Activated T-helper 2 cell treated with anti-CD3 and anti-CD28 coated beads, Interferon-gamma antibody, Interleukin-2, Interleukin-4, amounts not matched to agents 10 μg/mL and 5 μg/mL and 100 μg/mL, durations not matched to agents 14 hours and 24 hours and 36 hours (primary cell): ENCODE measurements at places on chromosomes 3 and 15. TPM values are rescaled to one million over a fixed set of nuclear protein-coding genes. Genes with fewer than 3 reads are reported as not detected.
A peak's percentile ranks its signal among the peaks of the same experiment; 100 is the strongest.

CIB2 gene
- total RNA-seq = 1.8 and 2.2 TPM in 2 replicates

DNA sequence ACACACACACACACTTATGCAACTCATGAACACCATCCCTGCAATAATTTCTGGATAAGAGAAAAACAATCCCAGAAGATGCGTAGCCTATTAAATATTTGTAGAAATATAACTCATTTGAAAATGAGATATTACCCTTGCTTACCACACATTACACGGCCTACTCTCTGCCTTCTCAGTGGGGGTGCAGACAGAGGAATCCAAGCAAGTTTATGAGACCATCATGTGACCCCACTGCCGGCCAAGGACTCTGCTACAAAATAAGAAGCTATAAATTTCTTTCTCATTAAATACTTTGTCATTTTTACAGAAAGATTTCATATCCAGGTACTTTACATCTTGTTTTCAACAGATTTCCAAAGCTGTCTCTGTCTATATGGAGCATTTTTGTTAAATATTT, 286.3 kb downstream of the ZNF385D start:
- H3K4me1 ChIP-seq = no peaks in the 10 kb centered on the region
- no peaks in the 10 kb centered on the region for H3K36me3 ChIP-seq
- no peak overlapping the region for H3K27ac ChIP-seq
- no peak overlapping the region for H3K4me3 ChIP-seq

- no peaks in the 10 kb centered on the region for H3K27me3 ChIP-seq
- no peak for DNase-seq
- H3K4me3 ChIP-seq = no peak overlapping the region
- H3K27ac ChIP-seq = no peak overlapping the region
- H3K4me1 ChIP-seq = peaks cover 13% of the 10 kb centered on the region
Observed at GRCh38 chr3:194579091-194579606, 54.1 kb downstream of the TMEM44 start.

DNA sequence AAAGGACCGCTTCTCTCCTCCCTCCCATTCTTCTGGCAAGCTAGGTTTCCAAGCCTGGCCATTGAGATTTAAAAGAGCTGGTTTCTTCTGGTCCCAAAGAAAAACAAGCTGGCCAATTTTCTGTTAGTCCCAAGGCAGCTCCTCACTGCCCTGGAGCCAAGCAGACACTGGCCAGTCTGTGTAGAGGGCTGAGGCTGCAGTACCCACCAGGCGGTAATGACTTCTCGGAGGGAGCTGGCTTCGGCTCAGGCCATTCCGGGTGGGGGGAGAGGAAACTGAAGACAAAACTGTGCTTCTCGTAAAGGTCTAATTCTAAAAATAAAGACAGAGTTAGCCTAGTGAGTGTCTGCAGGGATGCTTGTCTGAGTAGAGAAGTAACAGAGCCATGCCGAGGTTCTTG, 78.5 kb upstream of the SMAD3 start:
- no peaks in the 10 kb centered on the region for H3K4me1 ChIP-seq
- no peak overlapping the region for H3K4me3 ChIP-seq
- H3K27ac ChIP-seq = no peak overlapping the region
- H3K36me3 ChIP-seq = no peaks in the 10 kb centered on the region
- H3K27me3 ChIP-seq = peaks cover 51% of the 10 kb centered on the region

- H3K4me1 ChIP-seq = peaks cover 5% of the 10 kb centered on the region
- H3K27ac ChIP-seq = no peak overlapping the region
- DNase-seq = no peak
- H3K4me3 ChIP-seq = no peak overlapping the region
Observed at GRCh38 chr3:184766555-184767261, 45.3 kb upstream of the VPS8 start.

- H3K36me3 ChIP-seq = no peaks in the 10 kb centered on the region
- no peaks in the 10 kb centered on the region for H3K4me1 ChIP-seq
- H3K27ac ChIP-seq = no peak overlapping the region
- no peak for DNase-seq
- no peak overlapping the region for H3K4me3 ChIP-seq
- H3K27me3 ChIP-seq = no peaks in the 10 kb centered on the region
Observed at GRCh38 chr3:60841355-60841754, 409.9 kb downstream of the FHIT start.

- DNase-seq = no peak
- peaks cover 3% of the 10 kb centered on the region for H3K27me3 ChIP-seq
- H3K27ac ChIP-seq = no peak overlapping the region
- H3K4me1 ChIP-seq = no peaks in the 10 kb centered on the region
- no peaks in the 10 kb centered on the region for H3K36me3 ChIP-seq
- no peak overlapping the region for H3K4me3 ChIP-seq
Observed at GRCh38 chr3:100825574-100825973, 116.3 kb downstream of the TFG start.

DNA sequence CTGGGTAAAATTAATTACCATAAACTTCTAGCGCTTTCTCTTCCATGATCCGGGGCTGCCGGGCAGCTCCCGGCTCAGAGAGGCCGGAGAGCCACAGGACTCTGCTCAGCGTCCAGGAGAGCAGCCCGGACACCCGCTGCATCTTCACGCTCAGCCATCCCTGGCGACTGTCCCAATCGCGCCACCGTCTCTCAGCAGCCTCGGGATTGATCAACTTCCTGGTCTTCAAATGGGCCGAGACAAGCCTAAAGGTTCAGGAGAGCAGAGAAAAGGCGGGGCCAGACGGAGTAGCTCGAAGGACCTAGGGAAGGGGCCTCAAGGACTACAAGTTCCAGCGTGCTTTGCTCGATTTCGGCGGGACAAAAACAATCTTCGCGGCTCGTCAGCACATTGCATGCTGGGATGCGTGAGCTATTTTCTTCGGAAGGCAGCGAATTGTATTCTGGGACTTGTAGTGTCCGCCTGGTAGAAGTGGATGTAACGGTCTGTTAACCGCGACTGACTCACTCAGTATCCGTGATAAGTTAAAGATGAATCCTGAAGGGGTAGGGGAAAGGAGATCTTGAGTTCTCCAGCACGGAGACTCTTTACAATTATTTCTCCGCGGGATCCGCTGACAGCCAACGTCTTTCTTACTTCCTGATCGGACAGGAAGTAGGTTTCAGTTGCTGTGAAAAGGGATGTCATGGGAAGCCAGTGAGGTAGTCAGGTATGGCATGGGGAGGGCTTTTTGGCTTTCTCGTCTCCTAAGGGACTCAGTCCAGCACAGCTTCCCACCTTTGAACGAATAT, at the start of gene CIAO2A:
TSS of gene CIAO2A (minus strand) at position 212 of the 791 bp plus-strand sequence. CDS start at position 142, 70 bp downstream.
- peak within 1 kb of the TSS; percentile 92 for H3K27ac ChIP-seq
- H3K4me1 ChIP-seq = peaks cover 50% of the 10 kb centered on the region
- H3K36me3 ChIP-seq = peaks cover 33% of the 10 kb centered on the region
- peak; percentile 93 for DNase-seq
- no peaks in the 10 kb centered on the region for H3K27me3 ChIP-seq
